ENCODE measurements at places on chromosomes 4 and X.
A peak's percentile ranks its signal among the peaks of the same experiment; 100 is the strongest.

- no peak for DNase-seq
These were observed 172.3 kb downstream of the SHROOM3 start for GRCh38 chr4:76607266-76607799.

- no peak for DNase-seq
These were observed 205.9 kb downstream of the RAPGEF2 start for GRCh38 chr4:159308566-159309340.

- DNase-seq = no peak
These were observed 108.2 kb upstream of the MAMLD1 start for GRCh38 chrX:150254909-150255308.

DNA sequence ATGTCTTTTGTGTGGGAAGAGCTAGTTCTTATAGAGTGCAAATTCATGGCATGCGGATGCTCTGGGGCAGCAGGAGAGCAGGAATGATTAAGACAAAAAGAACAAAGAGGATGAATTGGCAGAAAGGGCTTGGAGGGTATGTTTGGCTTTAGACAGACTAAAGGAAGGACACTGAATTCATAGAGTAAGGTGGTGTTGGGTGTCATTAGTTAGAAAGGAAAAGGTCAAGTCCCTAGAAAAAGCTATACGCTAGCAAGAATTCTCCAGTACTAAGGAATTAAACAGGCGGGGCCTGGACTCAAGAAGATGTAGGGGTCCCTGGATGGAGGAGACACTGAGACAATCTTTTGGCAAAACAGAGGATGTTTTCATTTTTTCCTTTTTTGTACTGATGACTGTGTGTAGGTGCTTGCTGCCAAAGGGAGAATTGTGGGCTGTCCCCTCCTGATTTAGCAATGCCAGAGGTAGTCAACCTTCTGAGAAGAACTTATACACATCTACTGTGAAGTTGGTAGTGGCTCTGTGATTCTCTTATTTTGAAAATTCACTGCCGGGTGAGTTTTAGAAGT is 391.0 kb downstream of the SPRY1 start:
- no peak for DNase-seq

DNA sequence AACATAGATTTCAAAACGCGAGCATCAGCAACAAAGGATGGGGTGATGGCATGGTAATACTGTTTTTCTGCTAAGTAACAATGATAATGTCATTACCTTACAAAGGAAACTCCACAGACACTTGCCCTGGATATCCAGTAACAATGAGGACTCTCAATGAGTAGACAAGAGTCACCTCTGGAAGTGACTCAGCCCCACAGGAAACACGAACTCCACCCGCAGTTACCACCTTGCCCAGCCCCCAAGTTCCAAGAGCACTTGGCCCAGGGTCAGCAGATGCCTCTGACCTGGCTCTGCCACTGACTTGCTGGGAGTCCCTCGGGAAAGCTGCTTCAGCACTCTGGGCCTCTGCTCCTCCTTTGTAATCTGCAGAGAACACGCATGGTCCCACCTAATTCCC is 110.3 kb upstream of the MAP3K15 start:
- no peak for DNase-seq

GRCh38 chr4:6495296-6495590 is 22.8 kb upstream of the PPP2R2C start:
- no peak for DNase-seq

GRCh38 chr4:4423706-4424498 is 37.0 kb downstream of the NSG1 start:
- DNase-seq = no peak

GRCh38 chrX:139784807-139785206 is 76.8 kb upstream of the MCF2 start:
- no peak for DNase-seq

GRCh38 chr4:8010618-8011017 is 71.0 kb upstream of the AFAP1 start:
- peak; percentile 81 for DNase-seq

DNA sequence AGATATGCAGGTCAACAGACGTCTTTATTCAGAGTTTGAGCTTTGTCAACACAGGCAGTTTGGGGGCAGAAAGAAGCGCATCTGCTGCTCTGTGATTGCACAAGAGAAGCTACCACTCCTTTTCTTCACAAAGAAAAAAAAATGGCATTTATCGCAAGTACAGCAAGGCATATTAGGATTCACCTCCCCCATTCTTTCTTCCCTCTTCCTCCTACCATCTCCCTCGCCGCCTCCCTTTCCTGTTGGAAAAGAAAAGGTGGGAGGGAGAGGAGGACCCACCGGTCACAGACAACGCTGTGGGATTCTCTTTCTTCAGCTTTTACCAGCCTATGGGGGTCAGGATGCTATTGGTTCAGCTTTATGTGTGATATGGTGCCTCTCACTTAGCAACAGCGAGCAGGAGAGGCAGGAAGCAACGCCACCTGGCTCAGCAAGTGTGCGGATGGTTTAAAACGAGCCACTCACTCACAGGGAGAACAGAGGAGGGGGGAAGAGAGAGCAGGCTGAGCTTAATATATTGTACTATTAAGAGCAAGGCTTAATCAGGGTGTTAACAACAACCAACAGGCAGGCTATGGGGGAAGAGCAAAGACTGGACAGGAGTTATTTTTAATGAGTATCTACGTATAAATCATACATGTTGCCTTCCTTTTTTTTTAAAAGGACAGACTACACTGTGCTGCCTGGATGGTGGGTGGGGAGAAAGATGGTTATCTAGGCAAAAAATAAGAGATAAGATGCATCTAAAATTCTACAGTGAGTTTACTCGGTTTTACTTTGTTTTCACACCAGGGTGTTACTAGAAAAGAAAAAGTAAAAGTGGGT is 104.7 kb downstream of the MAML3 start:
- peak; percentile 75 for DNase-seq

GRCh38 chrX:43939187-43939926 is 33.8 kb downstream of the NDP start:
- no peak for DNase-seq

DNA sequence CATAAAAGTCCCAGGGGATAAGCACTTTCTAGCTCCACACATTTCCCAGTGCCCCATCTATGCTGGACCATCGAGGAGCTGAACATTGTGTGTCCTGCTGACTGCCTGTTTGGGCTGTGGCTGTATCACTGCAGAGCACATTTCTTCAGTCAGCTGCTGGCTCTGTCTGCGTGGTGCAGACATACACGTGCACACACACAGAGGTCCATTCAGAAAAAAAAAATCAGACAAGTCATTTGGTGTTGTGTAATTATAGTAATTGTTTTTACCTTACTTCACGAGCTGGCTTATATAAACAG is 1.1 kb upstream of the PDLIM3 start:
- DNase-seq = no peak

GRCh38 chr4:139556071-139556723 is at the start of gene SETD7:
SETD7 (minus strand) TSS chr4:139556219; CDS start chr4:139556137, 82 bp downstream.
- DNase-seq = peak; percentile 85

DNA sequence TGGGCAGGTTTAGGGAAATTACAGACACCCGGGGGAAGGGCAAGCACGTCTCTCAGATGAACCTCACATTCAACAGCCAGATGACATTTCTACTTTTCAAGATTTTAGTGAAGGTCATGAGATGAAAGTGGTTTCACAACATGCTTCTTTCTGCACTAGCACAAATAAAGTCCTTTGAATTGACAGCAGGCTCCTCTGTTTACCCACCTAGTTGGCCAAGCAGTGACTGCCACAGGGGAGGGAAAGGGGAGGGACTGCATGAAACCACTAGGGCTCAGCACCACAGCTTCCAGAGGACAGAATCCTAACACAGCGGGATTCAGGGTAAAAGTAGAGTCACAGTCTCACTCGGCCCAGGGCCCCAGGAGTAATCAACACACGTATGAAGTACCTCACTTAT is 6.2 kb downstream of the RAB40A start:
- peak; percentile 36 for DNase-seq

GRCh38 chrX:23898412-23898959 is 9.3 kb downstream of the APOO start:
- no peak for DNase-seq

GRCh38 chr4:80103629-80104028 is 30.6 kb upstream of the ANTXR2 start:
- no peak for DNase-seq

GRCh38 chrX:134423606-134424005 is 36.4 kb upstream of the HPRT1 start:
- no peak for DNase-seq

- no peak for DNase-seq
These were observed 3.0 kb downstream of the PLP2 start for GRCh38 chrX:49174723-49175122.

- no peak for DNase-seq
These were observed 36.3 kb downstream of the ING2 start for GRCh38 chr4:183541010-183541751.

- DNase-seq = no peak
These were observed 24.6 kb upstream of the MOB1B start for GRCh38 chr4:70877556-70877955.

DNA sequence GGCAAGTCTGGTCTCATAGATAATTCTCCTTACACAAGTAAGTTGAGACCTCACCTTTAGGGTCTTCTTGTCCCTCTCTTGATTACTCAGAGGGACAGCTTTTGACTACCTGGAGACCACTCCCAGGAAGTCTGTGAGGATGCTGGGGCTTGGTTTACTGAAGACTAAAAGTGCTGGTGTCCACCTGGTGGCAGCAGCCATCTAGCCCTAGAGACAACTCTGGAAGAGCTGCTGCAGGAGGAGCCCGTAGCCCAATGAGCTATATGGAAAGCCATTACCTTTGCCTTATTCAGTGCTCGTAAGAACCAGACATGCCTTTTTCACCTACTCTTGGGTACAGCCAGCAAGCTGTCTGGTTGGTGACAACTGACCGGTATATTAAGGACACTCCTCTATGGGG is 7.3 kb downstream of the FGFBP2 start:
- no peak for DNase-seq

DNA sequence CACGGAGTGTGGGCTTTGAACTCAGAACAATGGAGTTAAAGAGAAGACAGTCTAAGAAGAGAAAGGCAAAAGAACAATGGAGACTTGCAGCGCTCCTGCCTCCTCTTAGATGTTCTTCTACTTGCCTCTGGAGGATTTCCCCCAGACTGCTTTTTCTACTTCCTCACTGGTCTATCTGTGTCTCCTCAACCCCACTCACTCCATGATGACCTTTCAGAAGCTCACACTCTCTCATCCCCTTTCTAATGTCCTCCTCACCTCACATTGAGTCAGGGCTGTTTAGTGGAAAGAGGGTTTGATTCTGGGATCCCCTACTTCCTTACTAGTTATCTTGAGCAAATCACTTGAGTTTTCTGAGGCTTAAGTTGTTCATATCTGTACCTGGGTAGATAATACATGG is 12.2 kb upstream of the HERC6 start:
- DNase-seq = no peak

DNA sequence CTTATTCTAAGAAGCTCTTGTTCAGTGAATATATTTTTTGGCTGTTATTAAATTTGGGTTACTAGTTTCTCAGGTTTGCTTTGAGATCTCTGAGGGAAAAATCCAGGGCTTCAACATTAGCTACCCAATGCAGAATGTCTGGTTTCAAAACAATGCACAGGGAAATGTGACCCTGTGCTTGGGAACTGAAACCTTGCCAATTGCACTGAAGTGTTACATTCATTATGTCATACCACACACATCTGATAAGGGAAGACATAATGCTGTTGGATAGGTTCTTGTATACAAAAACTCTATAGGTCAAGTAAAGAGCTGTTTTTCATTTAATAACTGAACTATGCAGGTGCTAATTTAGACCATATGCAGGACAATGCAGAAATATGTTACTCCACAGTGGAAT is 345.3 kb upstream of the BMP3 start:
- no peak for DNase-seq

DNA sequence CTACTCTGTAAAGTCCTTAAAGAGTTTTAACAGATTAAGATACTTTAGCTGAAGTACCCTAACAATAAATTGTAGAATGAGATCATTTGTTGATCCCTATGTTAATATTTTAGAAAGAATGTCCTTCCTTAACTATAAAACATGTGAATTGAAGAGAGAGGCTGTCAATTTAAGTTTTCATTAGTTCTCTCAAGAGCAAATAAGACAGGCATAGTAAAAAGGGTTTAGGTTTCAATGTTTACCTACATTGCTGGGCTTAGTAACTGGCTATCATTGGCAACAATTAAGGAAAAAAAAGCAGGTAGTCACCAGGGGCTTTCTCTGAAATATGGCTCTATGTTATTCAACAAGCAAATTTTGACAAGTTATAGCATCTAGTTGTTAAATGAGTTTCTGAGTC is 91.5 kb downstream of the ATRX start:
- no peak for DNase-seq

GRCh38 chr4:184383497-184384055 is 90.8 kb downstream of the IRF2 start:
- peak; percentile 73 for DNase-seq

DNA sequence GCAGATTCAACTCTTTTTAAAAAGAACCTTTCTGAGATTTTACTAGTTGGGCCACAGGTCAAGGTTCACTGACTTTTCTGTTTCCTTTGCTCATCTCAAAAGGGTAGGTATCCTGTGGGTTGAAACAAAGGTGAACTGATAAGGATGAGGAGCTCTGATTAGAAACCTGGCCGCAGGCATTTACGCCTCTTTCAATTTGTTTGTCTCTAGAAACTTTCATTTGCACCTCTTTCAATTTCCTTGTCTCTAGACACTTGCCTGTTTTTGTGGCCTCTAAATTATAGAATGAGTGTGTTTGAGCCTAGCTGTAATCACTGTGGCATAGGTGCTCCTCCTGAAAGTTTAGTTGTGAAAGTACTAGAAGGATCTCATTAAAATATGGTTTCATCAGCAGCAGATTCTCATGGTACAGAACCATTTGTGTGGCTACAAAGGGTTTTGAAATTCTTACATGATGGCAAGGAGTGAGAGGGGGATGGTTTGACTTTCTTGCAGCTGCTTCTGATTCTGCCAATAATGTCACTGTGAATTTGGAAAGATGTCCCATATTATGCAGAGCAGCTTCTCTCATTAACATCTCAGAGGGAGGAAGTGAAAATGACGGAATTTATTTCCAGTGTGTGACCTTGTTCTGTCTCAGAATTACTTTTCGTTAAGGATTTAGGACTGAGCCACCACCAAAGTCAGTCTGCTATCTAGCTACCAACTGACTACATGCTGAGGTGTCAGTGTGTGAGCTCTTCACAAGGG is 142.2 kb downstream of the SH2D1A start:
- DNase-seq = no peak

GRCh38 chr4:158285429-158286216 is 75.3 kb downstream of the TMEM144 start:
- DNase-seq = no peak

DNA sequence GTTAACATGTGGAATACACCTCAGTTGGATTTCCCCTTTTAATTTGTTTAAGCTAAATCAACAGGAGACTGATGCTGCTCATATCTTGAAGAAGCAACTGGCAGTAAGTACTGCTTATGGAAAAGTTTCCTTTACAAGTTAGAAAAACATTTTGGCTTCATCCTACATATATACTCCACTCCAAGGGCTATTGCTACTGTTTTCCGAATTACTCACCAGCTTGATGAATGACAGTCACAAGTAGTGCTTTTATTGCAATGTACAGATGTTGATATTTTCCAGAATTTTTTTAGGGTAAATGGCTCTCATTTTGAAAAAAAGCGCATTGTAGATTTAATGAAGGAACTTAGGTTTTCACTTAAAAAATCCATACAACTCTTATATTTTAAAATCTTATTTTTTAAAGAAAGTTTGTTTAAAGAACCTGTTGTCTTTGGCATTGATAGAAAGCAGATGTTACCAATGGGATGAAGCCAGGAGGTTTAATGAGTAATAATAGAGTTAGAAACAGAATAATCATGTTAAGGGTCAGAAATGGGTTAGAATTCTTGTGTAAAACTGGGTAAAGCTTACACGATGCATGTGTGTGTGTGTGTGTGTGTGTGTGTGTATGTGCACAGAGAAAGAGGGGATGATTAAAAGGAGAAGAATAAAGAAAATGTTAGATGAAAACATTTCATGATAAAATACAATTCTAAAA is 272.9 kb downstream of the CFAP299 start:
- no peak for DNase-seq

GRCh38 chrX:51435101-51435500 is 61.3 kb downstream of the NUDT11 start:
- DNase-seq = no peak
